Hematopoietic multipotent progenitor cell treated with erythropoietin and hydrocortisone succinate and interleukin-3 and kit ligand, for 4 days (in vitro differentiated cells): ENCODE measurements at places on chromosomes 2 and 18.

- no peak for DNase-seq
These were observed 56.2 kb downstream of the ANKMY1 start for GRCh38 chr2:240501531-240501991.

- DNase-seq: no peak
These were observed 16.0 kb upstream of the SKA1 start for GRCh38 chr18:50358844-50359243.

- DNase-seq: no peak
These were observed 444.5 kb downstream of the CMPK2 start for GRCh38 chr2:6421138-6421730.

- no peak for DNase-seq
These were observed 107.3 kb downstream of the TMEFF2 start for GRCh38 chr2:192087398-192087958.

- DNase-seq: no peak
These were observed 358.8 kb downstream of the CMPK2 start for GRCh38 chr2:6506859-6507258.

DNA sequence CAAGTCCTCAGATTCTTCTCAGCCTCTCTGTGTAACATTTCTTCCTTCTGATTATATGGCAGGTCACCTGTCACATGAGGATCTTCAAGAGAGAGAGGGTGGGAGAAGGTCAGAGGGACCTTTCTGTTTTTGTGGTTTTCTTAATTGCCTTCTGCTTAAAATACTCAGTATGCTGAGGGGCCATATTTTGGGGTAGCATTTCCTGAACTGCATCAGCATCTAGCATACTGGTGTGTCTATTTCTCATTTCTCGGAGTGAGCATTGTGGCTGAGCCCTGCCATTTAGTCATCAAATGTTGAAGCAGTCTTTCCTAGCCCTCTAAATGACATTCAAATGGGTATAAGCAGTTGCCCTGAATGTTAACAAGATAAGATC lies 162.7 kb downstream of the MYO3B start:
- DNase-seq: no peak
